ENCODE measurements at places on chromosomes 7 and 10. TPM values are rescaled to one million over a fixed set of nuclear protein-coding genes. Genes with fewer than 3 reads are reported as not detected.

RAMP3 gene
- total RNA-seq, result not detected

PRPS1L1 gene
- not detected for total RNA-seq

ZSCAN25 gene
- 4.7 TPM for total RNA-seq

TIMM23 gene
- 125 TPM for total RNA-seq

ODAD2 gene
- total RNA-seq, result 0.59 TPM

CLRN3 gene
- total RNA-seq, result not detected

PLCE1 gene
- total RNA-seq, result 3.5 TPM

PDZD7 gene
- 1.0 TPM for total RNA-seq

THSD7A gene
- 0.17 TPM for total RNA-seq

CDC14C gene
- total RNA-seq, result not detected

OR2A1 gene
- total RNA-seq, result under 0.01 TPM

SH2D4B gene
- not detected for total RNA-seq

TLX1 gene
- not detected for total RNA-seq

ASB10 gene
- total RNA-seq, result not detected
